ENCODE measurements at places on chromosomes 7 and 10.

- DNase-seq, result no peak
These were observed 297.6 kb downstream of the LHFPL3 start for GRCh38 chr7:104625956-104626355.

- DNase-seq, result no peak
These were observed 206.9 kb upstream of the KLF14 start for GRCh38 chr7:130940907-130941306.

- DNase-seq, result no peak
These were observed 141.1 kb downstream of the MAPK8 start for GRCh38 chr10:48447356-48448215.

DNA sequence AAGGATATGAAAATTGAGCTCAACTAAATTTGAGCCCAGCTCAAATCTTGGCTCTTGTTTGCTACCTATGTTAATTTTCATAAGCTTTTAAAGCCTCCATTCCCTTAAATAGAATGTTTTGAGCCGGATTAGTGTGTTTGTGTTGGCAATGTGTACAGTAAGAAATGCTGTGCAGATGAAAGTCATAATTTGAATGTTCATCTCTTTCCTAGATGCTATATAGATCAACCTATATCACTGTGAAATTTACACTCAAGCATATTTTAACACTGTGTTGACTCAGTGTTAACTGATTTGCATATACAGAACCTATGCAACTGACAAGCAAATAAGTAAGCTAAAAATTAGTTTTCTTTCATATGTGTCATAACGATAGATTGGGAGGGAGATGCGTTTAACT, 272.5 kb downstream of the TFEC start:
- DNase-seq, result no peak

GRCh38 chr10:36578306-36578705, 547.1 kb upstream of the ANKRD30A start:
- DNase-seq, result no peak

GRCh38 chr7:47601119-47601880, 19.4 kb upstream of the TNS3 start:
- no peak for DNase-seq

GRCh38 chr10:71614946-71615345, 104.6 kb downstream of the C10orf105 start:
- DNase-seq, result no peak

DNA sequence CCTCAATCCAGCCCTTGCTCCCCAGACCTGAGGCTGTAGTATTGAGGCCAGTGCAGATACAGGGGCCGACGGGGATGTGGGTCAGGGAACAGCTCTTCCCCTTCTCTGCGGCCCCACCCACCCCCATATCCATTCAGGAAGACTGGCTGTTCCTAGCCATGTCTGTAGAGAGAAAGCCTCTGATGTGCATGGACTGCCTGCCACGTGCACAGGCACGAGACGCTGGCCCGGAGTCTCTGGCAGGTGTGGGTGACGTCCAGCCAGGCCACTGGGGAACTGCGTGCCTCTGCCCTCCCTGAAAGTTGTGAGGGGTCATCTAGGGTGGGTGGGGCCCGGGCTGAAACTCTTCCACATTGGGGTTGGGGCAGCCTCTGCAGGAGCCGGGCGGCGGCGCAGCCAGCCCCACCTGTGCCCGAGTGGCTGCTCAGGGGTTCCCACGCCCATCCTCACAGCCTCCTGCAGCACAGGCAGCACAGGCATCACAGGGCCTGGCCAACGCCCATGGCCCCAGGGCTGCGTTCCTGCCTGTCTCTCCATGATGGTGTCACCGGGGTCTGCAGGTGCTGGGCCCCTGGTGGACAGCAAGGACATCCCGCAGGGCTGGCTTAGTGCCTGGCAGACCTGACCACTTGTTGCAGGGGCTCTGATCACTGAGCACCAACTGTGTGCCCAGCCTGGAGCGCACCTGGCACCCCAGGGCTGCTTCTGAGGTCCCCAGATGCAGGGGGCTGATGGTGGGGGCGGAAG, 27.5 kb downstream of the MICALL2 start:
- no peak for DNase-seq

- no peak for DNase-seq
These were observed 6.9 kb upstream of the ZNF316 start for GRCh38 chr7:6630007-6630849.

DNA sequence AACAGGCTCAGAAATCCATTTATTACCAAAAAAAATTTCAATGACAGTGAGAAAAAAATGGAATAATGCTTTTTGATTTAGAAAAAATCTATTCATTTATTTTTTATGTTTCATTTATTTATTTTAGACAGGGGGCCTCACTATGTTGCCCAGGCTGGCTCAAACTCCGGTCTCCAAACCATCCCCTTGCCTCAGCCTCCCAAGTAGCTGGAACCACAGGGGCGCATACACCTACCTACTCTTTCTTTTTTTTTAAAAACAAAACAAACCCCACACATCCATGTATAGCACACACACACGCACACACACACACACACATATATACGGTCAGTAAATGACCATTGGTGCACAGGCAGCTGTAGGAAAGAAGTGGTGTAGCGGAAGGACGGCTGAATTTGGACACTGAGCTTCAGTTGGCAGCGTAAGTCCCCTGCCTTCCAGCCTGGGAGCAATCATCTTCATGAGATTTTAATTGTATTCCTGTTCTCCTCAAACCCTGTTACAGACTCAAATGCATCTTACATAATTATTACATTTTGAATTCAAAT, 28.8 kb downstream of the ARL4A start:
- DNase-seq, result no peak

- DNase-seq, result no peak
These were observed 10.0 kb upstream of the TSPAN12 start for GRCh38 chr7:120867932-120868331.

- no peak for DNase-seq
These were observed 53.1 kb downstream of the INPP5F start for GRCh38 chr10:119778776-119779445.

DNA sequence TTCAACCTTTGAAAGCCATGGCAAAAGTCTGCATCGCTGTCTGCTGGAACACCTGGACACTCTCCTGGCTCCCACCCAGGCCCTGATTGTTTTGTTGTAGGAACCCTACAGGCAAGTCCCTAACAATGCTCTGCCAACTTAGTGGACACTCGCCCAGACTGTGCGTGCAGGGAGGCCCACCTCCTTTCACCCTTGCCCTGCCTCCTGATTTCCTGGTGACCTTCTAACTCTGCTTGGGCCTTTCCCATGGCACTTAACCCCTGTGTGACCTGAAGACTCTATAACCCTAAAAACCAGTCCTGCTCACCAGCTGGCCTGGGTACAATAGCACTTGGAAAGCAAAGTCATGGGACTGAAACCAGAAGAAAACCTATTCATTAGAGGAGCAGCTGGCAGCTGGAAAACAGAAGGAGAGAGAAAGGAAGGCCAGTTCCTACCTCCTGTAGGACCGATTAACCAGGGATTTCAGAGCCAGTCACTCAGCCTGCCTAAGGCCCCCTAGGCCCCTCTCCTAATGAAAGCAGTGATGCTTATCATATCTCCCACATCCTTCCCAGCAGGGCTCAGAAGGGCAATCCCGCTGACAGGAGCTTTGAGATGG, 82.7 kb upstream of the KMT2E start:
- DNase-seq, result no peak

GRCh38 chr7:26588511-26588910, 275.9 kb downstream of the SKAP2 start:
- no peak for DNase-seq

GRCh38 chr7:137981175-137981574, 20.7 kb downstream of the CREB3L2 start:
- DNase-seq, result no peak

GRCh38 chr10:72417971-72418370, 63.3 kb upstream of the DNAJB12 start:
- no peak for DNase-seq

GRCh38 chr10:35336084-35336831, at the start of gene CCNY:
CCNY (plus strand) TSS chr10:35336509; CDS start chr10:35337054, 545 bp downstream.
- DNase-seq, result no peak

DNA sequence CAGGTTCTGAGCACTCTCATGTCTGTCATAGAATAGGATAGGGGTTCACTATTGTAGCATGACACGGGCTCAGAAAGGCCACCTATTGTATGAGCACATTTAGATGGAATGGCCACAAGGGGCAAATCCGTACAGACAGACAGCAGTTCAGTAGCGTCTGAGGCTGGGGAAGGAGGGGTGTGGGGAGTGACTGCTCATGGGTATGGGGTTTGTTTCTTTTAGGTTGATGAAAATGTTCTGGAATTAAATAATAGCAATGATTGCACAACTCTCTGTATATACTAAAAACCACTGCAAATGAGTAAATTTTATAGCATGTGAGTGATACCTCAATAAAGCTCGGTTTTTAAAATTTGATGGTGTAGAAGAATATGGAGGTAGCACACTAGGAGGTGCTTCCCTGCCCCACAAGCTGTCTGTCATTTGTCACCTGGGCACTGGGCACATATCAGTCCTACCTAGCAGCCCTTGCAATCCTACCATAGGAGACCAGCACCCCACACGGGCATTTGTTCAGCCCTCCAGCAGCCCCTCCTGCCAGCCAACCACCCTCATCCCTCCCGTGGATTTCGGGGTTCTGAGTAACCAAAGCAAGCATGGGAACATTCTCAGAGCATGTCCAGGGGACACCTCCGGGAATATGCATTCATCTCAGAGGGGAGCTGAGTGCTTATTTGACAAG, 35.2 kb downstream of the KCNMA1 start:
- DNase-seq, result no peak

DNA sequence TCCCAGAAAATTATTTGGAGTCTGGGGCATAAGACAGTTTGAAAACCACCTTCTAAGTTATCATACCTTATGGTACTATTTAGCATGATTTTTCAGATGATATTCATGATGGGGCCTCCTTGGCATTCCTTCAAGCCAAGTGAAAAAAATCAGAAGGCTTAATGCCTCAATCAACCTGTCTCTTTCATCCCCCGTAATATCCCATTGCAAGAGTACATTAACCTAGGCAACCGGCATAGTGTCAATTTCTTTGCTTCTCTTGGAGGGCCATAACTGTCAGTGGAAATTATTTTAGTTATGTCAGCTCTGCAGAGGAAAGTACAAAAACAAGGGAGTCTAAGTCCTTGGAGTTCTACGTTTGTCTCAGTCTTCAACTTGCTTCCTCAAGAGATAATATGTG, 43.4 kb downstream of the INHBA start:
- no peak for DNase-seq

DNA sequence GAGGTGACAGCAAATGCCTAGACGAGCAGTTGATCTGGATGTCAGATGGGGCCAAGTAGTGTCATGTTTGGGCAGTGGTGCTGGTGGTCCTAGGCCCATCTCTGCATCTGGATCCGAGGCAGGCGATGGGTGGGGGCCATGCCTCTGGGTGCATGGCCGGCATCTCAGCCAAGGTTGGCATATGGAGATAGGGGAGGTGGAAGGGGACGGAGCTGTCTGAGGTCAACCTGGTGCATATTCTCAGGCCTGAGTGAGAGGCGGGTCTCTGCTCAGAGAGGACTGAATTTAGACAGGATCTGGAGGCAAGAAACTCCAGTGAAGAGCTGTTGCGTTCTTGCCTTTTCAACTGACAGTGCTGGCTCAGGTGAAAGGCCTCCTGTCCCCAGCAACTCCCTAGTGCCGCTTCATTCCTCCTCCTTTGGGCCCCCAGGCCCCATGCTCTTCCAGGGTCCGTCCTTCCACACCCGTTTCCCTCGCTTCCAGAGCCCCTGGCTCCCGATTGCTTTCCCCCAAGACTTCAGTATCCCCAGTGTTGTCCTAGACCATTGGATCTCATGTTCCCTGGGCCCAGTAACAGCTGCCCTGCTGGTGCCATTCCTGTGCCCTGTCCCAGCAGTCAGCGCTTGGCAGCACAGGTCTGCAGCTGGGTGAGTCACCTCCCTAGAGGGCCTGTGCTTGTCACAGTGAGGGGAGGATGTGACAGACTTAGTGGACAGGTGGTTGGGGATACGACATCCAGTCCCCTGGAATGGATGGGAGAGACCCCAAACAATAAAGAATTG, 32.6 kb downstream of the GBX1 start:
- DNase-seq, result no peak

DNA sequence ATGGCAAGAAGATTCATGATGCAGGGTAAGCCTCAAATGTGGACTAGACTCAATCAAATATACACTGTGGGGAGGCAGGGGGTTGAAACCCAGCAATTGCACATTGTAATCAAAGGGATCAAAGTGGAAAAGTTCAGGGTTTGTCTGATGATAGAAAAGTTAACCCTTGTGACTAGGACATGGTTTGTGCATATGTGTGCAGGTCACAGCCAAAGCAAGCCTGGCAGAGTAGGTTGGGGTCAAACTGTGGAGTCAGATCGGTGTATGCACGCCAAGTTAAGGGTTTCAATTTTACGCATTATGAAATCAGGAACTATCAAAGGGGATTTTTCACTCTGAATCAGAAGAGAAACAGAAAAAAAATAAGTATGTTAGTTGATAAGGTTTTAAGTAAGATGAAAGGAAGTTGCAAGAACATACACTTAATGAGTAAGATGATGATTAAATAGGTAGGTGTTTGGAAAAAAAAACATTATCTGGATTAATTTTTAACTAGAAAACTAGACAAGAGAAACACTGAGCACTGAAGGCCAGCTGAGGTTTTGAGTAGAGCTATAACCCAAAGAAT, 188.3 kb downstream of the DGKB start:
- no peak for DNase-seq

- DNase-seq, result no peak
These were observed 136.5 kb upstream of the ETV1 start for GRCh38 chr7:14125998-14126397.

GRCh38 chr10:89575031-89575430, 39.6 kb upstream of the SLC16A12 start:
- DNase-seq, result no peak

DNA sequence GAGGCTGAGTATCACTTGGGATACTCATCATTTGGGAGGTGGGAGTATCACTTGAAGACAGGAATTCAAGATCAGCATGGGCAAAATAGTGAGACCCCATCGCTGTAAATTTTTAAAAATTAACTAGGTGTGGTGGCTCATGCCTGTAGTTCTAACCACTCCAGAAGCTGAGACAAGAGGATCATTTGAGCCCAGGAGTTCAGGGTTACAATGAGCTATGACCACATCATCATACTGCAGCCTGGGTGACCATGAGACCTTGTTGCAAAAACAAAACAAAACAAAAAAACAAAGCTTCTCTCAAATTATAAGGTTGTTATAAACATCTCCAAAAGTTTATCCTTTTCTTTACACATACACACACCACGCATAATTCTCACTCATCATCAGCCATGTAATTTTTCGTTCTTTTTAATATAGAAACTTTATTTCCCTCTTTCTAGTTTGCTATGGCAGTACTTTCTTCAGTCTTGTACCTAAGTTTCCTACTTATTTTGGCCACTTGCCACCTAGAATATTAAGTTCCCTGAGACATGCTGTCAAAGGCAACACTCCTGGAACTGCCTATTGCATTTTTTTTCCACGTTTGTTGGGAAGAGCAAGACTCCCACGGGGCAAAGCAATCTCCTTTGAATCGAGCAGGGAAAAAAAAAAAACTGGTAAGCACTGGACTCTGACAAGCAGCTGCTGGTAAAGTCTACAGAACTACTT, 37.1 kb downstream of the SKIDA1 start:
- no peak for DNase-seq

DNA sequence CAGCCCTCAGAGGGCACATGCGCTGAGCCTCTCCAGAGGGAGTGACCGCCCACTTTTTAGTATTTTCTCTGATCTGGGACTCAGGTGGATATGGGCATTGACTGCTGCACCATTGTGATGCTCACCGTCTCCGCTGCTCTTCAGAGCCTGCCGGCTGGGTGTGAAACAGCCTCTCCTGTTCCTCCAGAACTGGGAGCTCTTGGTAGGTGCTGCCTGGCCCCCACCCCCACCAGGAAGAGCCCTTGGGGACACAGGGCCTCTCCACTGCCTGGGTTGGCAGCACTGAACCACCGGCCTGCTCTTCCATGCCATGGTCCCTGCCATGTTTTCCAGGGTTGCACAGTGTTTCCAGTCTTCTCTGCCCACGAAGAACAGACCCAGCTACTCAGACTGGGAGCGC, 36.3 kb downstream of the ARHGAP22 start:
- DNase-seq, result no peak

All from cortex of kidney (tissue), 1 donor.